ENCODE measurements at places on chromosomes 6 and 20.
A peak's percentile ranks its signal among the peaks of the same experiment; 100 is the strongest.

GRCh38 chr20:12067686-12068085 lies 150.0 kb downstream of the BTBD3 start:
- H3K27ac ChIP-seq, result no peak overlapping the region
- H3K4me3 ChIP-seq, result no peak overlapping the region
- no peaks in the 10 kb centered on the region for H3K4me1 ChIP-seq
- no peak for DNase-seq
- no peaks in the 10 kb centered on the region for H3K27me3 ChIP-seq

DNA sequence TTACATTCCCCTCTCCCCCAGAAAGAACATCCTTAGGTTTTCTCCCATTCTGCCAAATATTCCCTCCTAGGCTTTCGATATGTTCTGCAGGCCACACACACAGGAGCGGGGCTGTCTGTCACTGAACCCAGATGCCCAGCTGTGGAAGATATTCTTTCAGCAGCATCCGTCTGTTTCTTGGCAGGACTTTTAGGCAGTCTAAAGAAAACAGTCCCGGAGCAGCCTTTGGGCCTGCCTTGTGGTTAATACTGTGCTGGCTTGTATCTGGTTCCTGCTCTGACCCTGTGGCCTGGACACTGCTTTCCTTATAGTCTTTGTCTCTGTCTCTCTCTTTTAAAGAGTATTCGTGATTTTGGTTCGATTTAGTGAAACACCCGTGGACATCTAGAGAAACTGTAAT lies 94.6 kb upstream of the SUPT3H start:
- no peaks in the 10 kb centered on the region for H3K36me3 ChIP-seq
- H3K4me1 ChIP-seq, result no peaks in the 10 kb centered on the region
- peak; percentile 30 for DNase-seq
- H3K27ac ChIP-seq, result peak overlapping the region; percentile 27

DNA sequence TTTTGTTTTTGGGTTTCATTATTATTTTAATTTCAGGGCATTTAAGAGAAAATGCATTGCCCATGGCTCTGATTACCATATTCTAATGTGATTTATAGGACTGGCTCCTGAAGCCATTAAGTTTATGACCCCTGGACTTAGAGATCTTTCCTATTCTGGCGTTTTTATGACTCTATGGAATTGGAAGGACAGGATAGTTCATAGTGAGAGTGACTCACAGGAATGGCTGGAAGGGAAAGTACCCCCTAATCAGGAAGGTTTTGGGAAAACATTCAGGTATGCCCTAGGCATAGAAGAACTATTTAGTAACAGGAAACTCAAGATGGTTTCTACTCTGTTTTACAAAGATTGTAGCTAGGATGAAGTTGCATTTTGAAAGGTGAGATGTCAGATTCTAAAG lies 108.6 kb upstream of the SLC2A12 start:
- H3K27me3 ChIP-seq, result no peaks in the 10 kb centered on the region
- H3K4me1 ChIP-seq, result no peaks in the 10 kb centered on the region
- H3K36me3 ChIP-seq, result no peaks in the 10 kb centered on the region
- DNase-seq, result no peak

DNA sequence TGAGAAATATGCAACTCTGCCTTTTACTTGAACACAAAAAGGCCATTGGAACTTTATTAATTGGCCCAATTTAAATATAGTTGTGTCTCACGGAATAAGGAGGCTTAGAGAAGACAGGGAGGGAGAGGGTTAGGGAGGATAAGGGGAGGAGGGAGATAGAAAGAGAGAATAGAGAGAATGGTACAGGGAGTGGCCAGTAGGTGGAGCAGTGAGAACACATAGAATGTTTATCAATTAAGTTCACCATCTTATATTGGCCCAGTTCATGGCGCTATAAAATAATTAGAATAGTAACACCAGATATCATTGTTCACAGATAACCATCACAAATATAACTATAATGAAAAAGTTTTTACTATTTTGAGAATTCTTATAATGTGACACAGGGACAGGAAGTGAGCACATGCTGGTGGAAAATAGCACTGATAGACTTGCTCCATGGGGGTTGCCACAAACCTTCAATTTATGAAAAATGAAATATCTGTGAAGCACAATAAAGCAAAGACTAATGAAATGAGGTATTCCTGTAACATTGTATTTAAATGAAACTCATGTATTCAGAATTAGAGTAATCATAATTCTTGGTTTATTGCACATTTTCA lies 374.1 kb upstream of the MANEA start:
- no peak overlapping the region for H3K4me3 ChIP-seq
- DNase-seq, result no peak
- H3K27ac ChIP-seq, result no peak overlapping the region
- H3K27me3 ChIP-seq, result no peaks in the 10 kb centered on the region
- no peaks in the 10 kb centered on the region for H3K4me1 ChIP-seq
- H3K36me3 ChIP-seq, result no peaks in the 10 kb centered on the region

DNA sequence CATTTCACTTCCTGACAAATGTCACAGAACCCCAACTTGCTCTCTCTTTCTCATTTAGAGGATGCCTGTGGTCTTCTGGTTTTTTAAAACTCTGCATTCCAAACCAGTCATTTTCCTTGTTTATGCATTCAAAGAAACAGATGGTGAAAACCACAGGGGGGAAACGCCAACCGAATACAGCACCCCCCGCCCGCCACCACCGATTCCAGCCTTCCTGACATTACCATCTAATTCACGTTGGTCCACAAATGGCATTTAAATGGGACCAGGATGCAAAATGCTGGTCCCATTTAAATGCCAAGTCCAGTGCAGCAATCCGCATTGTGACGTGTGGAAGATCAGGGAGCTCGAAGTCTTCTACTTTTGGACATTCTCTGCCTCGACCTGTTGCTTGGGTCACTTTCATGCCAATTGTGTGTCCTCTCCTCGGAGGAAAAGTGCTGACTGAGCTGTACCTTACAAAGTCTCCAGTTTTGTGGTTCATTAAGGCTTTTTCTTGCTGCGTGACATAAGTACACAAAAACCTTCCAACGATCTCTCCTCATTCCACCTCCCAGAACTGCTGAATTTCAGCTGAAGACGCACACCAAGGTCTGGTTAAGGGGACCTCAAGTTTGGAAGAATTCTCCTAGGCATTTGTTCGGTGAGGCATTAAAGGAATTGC lies 35.8 kb downstream of the NEDD9 start:
- no peak overlapping the region for H3K4me3 ChIP-seq
- peak overlapping the region; percentile 2 for H3K27ac ChIP-seq
- H3K27me3 ChIP-seq, result no peaks in the 10 kb centered on the region
- no peaks in the 10 kb centered on the region for H3K36me3 ChIP-seq
- no peak for DNase-seq
- H3K4me1 ChIP-seq, result peaks cover 6% of the 10 kb centered on the region

DNA sequence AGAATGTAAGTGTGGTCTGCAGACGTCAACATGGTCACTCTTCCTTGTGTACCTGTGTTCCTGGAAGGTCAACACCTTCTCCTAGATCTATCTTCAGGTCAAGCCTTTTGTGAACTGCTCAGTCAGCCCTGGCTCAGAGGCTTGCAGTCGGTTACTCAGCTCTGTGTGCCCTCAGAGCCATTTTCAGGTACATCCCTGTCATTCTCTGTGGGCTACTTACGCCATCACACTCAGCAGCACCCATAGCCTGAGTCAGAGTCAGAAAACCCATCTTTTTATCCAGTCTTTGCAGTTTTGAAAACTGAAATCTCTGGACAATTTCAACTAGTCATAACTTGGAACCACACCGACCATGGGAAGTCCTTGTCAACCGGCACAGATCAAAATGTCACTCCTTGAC lies 35.3 kb downstream of the TGM3 start:
- H3K27me3 ChIP-seq, result no peaks in the 10 kb centered on the region
- H3K27ac ChIP-seq, result no peak overlapping the region
- no peaks in the 10 kb centered on the region for H3K36me3 ChIP-seq
- no peak for DNase-seq

- H3K4me3 ChIP-seq, result no peak overlapping the region
- H3K36me3 ChIP-seq, result no peaks in the 10 kb centered on the region
- H3K4me1 ChIP-seq, result no peaks in the 10 kb centered on the region
- H3K27ac ChIP-seq, result no peak overlapping the region
These were observed 77.2 kb downstream of the PFDN4 start for GRCh38 chr20:54284928-54285704.

GRCh38 chr6:7574500-7574899 lies 15.5 kb upstream of the SNRNP48 start:
- DNase-seq, result no peak
- no peak overlapping the region for H3K27ac ChIP-seq
- no peaks in the 10 kb centered on the region for H3K4me1 ChIP-seq
- H3K36me3 ChIP-seq, result peaks cover 4% of the 10 kb centered on the region
- no peak overlapping the region for H3K4me3 ChIP-seq
- no peaks in the 10 kb centered on the region for H3K27me3 ChIP-seq

DNA sequence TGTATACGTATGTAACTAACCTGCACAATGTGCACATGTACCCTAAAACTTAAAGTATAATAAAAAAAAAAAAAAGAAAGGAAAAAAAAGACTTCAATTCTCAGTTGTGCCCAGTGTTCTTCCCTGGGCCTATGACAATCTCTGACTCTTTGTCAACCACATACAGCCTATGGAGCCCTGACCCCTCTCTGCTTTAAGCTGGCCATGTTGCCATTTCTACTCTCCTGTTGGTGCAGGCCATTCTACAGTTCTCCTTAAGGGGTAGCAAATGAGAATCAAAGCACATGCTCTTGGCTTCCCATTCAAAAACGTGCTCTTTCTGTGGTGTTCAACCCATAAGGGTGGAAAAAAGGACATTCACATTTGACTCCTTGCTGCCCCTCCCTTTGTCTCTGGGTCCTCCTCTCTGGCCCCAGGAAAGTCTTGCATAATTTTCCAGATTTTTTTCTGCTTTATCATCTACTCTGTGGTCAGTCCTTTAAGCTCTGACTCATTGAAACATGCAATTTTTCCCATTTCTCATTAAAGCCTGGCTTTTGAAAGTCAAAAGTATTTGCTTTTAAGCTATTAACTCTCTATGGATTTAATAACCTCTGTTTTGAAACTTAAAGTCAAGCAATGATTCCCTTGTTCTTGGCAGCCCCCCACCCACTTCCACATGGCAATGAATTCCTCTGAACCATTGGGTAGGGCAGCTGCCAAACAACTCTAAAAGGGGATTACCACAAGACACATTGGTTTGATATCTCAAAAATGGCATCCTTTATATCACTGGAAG lies 208.6 kb upstream of the MCHR2 start:
- no peaks in the 10 kb centered on the region for H3K36me3 ChIP-seq
- peak overlapping the region; percentile 55 for H3K27ac ChIP-seq
- H3K4me1 ChIP-seq, result no peaks in the 10 kb centered on the region
- H3K27me3 ChIP-seq, result no peaks in the 10 kb centered on the region

GRCh38 chr6:106227612-106228507 lies 97.7 kb downstream of the ATG5 start:
- H3K36me3 ChIP-seq, result no peaks in the 10 kb centered on the region
- DNase-seq, result no peak
- H3K27ac ChIP-seq, result no peak overlapping the region
- H3K4me3 ChIP-seq, result no peak overlapping the region

DNA sequence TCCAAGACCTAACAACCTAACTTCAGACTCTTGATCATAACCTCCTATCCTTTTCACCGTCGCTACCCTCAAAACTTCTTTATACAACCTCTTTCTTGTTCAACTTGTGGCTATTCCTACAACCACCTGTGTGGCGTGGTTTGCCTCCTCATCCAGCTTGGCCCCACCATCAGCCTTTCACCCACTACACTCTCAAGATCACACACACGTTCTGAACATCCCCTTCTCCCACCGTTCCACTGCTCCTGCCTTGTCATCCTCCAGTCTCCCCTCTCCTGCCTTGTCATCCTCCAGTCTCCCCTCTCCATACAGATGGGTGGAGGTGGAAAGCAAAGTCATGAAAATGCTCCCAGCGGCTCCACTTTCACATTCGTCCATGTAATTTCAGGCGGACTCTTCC lies 14.0 kb downstream of the MAK start:
- H3K4me3 ChIP-seq, result no peak overlapping the region
- H3K27ac ChIP-seq, result no peak overlapping the region
- DNase-seq, result no peak

DNA sequence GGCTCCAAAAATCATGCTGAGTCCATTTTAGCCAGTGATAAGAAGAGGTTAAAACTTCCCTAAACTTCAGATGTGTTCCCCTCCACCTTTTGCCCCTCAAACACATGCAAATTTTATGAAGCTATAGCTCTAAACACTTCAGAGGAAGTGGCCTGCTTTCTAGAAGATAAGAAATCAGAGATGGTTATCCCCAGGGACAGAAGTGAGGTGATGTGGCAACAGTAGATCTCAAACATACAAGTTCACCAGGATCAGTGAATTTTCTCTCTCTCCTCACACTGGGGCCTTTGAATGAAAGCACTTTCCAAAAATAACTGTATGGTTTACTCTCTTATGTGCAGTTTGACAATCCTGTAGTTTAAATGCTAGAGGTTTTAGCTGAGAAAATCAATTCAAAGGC lies 332.0 kb downstream of the BTBD9 start:
- H3K36me3 ChIP-seq, result no peaks in the 10 kb centered on the region
- DNase-seq, result no peak
- H3K4me3 ChIP-seq, result no peak overlapping the region
- H3K4me1 ChIP-seq, result peaks cover 9% of the 10 kb centered on the region
- H3K27ac ChIP-seq, result no peak overlapping the region

GRCh38 chr6:41374618-41375590 lies 39.5 kb downstream of the NCR2 start:
- no peaks in the 10 kb centered on the region for H3K4me1 ChIP-seq
- H3K27me3 ChIP-seq, result no peaks in the 10 kb centered on the region
- H3K36me3 ChIP-seq, result no peaks in the 10 kb centered on the region
- peak overlapping the region; percentile 31 for H3K4me3 ChIP-seq
- DNase-seq, result no peak

- H3K27ac ChIP-seq, result peak overlapping the region; percentile 88
- no peaks in the 10 kb centered on the region for H3K4me1 ChIP-seq
- no peaks in the 10 kb centered on the region for H3K27me3 ChIP-seq
- H3K4me3 ChIP-seq, result no peak overlapping the region
- no peaks in the 10 kb centered on the region for H3K36me3 ChIP-seq
These were observed 70.4 kb downstream of the TSHZ2 start for GRCh38 chr20:53042521-53042920.

GRCh38 chr20:58891718-58892140 lies 39.2 kb downstream of the GNAS start:
- peaks cover 13% of the 10 kb centered on the region for H3K4me1 ChIP-seq
- peak overlapping the region; percentile 96 for H3K4me3 ChIP-seq
- no peaks in the 10 kb centered on the region for H3K36me3 ChIP-seq
- peak overlapping the region; percentile 100 for H3K27ac ChIP-seq

- H3K4me1 ChIP-seq, result no peaks in the 10 kb centered on the region
- H3K4me3 ChIP-seq, result no peak overlapping the region
- H3K27me3 ChIP-seq, result no peaks in the 10 kb centered on the region
- no peak for DNase-seq
- H3K27ac ChIP-seq, result no peak overlapping the region
- H3K36me3 ChIP-seq, result no peaks in the 10 kb centered on the region
These were observed 79.2 kb upstream of the FOXA2 start for GRCh38 chr20:22663528-22664025.

GRCh38 chr6:41966961-41967311 lies 25.3 kb upstream of the CCND3 start:
- no peak overlapping the region for H3K4me3 ChIP-seq
- H3K27ac ChIP-seq, result no peak overlapping the region
- no peak for DNase-seq
- no peaks in the 10 kb centered on the region for H3K36me3 ChIP-seq
- no peaks in the 10 kb centered on the region for H3K27me3 ChIP-seq
